ENCODE measurements at places on chromosomes 7 and 10. TPM values are rescaled to one million over a fixed set of nuclear protein-coding genes. Genes with fewer than 3 reads are reported as not detected.

DNA sequence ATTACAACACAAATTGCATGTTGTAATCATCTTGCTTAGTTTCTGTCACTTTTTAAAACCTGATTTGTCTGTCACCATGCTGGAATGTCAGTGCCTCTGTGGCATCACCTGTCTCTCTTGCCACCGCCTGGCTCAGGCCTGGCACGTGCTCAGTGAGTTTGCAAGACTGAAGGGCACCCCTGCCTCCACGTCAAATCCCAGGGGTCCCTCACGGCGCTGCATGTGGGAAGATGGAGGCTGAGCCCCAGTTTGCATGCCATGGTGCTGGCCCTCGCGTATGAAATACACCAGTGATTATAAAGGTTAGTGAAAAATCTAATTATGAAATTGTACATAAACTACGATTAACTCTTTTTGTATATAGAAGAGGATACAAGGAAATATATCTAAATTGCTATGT, 51.9 kb upstream of the VIPR2 start:
- no peak overlapping the region for H3K27ac ChIP-seq
- H3K36me3 ChIP-seq = no peaks in the 10 kb centered on the region
- no peaks in the 10 kb centered on the region for H3K27me3 ChIP-seq
- DNase-seq = no peak
- no peaks in the 10 kb centered on the region for H3K4me1 ChIP-seq

- no peaks in the 10 kb centered on the region for H3K36me3 ChIP-seq
- H3K27me3 ChIP-seq = peaks cover 11% of the 10 kb centered on the region
- no peak overlapping the region for H3K27ac ChIP-seq
- DNase-seq = peak; percentile 51
Measured at GRCh38 chr10:47035171-47035818, 124.1 kb downstream of the PTPN20 start.

Gene TAS2R5
- polyA plus RNA-seq = 0.75 TPM

Gene TMEM196
- polyA plus RNA-seq = not detected

GRCh38 chr10:115095758-115096157, 2.6 kb downstream of the ATRNL1 start:
- no peak for DNase-seq
- no peaks in the 10 kb centered on the region for H3K36me3 ChIP-seq
- H3K4me1 ChIP-seq = no peaks in the 10 kb centered on the region
- H3K27me3 ChIP-seq = peaks cover 22% of the 10 kb centered on the region
- no peak overlapping the region for H3K4me3 ChIP-seq

Gene ADAM12
- 24.0 TPM for polyA plus RNA-seq

DNA sequence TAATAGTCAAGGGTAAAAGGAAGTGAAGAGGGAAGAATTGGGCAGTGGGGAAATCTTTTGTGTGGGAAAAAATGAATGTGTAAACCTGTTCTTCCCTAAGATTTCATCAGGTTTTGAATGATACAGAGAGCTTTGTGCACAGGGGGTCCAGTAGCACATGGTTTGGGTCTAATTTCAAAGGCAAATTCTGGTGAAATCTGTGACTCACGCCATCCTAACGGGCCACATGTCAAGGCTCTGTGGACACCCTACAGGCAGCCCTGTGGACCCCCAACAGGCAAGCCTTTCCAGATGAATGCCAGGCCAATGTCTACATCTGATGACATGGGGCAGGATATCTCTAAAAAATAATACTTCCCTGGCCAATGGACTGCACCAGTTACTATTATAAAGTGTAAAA, 309.8 kb downstream of the PARD3 start:
- DNase-seq = no peak
- H3K27me3 ChIP-seq = no peaks in the 10 kb centered on the region
- H3K27ac ChIP-seq = no peak overlapping the region
- no peak overlapping the region for H3K4me3 ChIP-seq
- H3K4me1 ChIP-seq = no peaks in the 10 kb centered on the region

DNA sequence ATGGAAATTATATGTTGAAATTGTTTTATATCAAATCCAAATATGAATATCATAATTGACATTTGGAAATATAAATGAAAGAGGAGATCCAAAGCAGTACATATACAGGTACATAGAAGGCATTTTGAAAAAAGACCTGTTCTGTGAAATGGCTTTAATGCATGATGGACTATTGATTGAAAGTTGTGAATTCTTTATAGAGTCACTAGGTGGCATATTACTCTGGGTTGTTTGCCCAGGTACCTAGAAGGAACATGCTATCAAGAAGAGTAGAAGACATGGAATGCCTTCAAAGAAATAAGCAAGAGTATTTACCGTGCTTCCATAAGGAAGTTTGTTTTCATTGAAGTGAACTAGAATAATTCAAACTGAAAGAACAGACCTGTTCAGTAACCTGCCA, 160.0 kb upstream of the ANK3 start:
- no peaks in the 10 kb centered on the region for H3K36me3 ChIP-seq
- H3K4me3 ChIP-seq = no peak overlapping the region
- H3K27ac ChIP-seq = no peak overlapping the region
- H3K27me3 ChIP-seq = no peaks in the 10 kb centered on the region

Measured in SK-N-SH (cell line).